Pancreas (tissue), 10 donors: ENCODE measurements at places on chromosomes 12 and 14. TPM values are rescaled to one million over a fixed set of nuclear protein-coding genes. Genes with fewer than 3 reads are reported as not detected.

MUCL1 gene
- total RNA-seq, result not detected

- no peaks in the 10 kb centered on the region for H3K27me3 ChIP-seq
- H3K4me1 ChIP-seq, result no peaks in the 10 kb centered on the region
- no peaks in the 10 kb centered on the region for H3K36me3 ChIP-seq
- H3K4me3 ChIP-seq, result no peak overlapping the region
- peak; percentile 41 for DNase-seq
- no peak overlapping the region for H3K27ac ChIP-seq
These were observed 9.2 kb downstream of the TUNAR start for GRCh38 chr14:95885866-95886265.

- no peaks in the 10 kb centered on the region for H3K4me1 ChIP-seq
- no peak overlapping the region for H3K4me3 ChIP-seq
- no peaks in the 10 kb centered on the region for H3K36me3 ChIP-seq
- no peak for DNase-seq
These were observed 25.2 kb downstream of the SSH1 start for GRCh38 chr12:108832208-108832607.

DNA sequence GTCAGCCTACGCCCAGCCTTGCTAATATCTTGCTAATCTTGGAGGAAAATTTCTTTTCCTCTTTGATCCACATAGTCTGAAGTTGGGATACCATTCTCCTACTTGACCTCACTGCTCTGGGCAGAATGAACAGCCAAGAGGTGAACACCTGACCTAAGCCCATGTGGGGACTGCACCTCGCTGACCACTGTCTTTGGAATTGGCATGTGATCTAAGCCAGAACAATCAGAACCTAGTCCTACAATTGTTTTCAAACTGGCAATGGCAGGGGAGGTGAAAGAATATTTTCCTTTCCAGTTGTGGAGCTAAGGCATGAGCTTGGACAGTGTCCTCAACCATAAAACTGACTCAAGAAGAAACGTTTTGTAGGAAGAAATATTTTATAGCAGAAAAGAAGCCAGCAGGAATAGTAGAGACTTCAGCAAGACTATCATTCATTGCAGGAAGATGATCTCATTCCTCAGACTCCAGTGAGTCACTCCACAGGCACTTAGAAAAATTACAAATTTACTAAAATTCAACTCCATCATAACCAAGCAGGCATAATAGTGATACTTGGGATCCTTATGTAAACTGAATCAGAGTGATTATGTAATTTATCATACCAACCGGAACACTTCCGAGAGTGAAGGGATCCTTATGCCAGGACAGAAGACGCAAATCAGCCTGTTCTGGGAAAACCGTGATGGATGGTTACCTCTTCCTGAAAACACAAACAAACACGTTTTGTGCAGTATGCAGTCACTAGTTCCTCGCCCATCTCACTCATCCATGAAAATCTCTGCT, 14.7 kb downstream of the PTPRO start:
- H3K36me3 ChIP-seq, result no peaks in the 10 kb centered on the region
- H3K4me1 ChIP-seq, result no peaks in the 10 kb centered on the region
- no peak overlapping the region for H3K4me3 ChIP-seq
- no peak for DNase-seq
- no peaks in the 10 kb centered on the region for H3K27me3 ChIP-seq
- H3K27ac ChIP-seq, result no peak overlapping the region
